ENCODE measurements at places on chromosomes 5 and 9.

- DNase-seq, result no peak
Observed at GRCh38 chr9:137582286-137582860, 3.6 kb upstream of the DPH7 start.

DNA sequence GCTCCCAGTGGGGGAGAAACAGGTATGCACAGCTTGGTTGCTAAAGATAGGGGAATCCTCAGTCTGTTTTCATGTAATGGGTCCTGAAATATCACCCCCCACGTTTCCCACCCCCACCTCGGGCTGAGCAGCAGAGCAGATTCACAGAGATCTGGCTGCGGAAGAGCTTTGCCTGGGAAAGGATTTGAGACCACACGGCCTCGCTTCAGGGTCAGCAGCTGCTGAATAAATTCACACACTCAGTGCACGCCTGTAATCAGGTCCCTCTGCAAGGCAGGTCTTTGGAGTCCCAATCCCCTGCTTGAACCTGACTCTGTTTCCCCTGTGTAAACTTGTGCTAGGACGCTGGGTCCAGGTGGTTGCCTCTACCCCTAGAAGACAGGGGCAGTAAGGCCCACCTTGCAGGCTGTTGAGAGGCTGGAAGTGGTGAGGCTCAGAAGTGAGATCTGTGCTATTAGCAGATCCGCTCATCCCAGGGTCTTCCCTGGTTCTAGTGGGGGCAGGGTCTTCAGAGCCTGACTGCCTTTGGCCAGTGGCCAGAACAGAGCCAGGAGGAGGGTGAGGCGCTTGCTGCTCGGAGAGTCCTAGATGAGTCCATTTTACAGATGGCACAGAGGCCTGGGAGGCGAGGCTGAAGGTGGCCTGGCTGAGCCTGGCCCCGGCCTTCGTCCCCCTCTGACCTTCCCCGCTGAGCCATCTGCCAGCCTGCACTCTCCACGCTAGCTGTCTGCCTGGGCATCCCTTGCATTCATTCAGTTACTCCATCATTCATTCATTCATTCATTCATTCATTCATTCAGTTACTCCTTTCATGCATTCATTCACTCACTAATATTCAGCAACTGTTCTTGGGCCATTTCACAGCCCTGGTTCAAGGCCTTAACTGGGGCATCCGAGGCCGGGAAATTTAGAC lies 16.7 kb upstream of the NEURL1B start:
- DNase-seq, result no peak

GRCh38 chr5:54480296-54480695 lies 24.8 kb downstream of the HSPB3 start:
- DNase-seq, result no peak

DNA sequence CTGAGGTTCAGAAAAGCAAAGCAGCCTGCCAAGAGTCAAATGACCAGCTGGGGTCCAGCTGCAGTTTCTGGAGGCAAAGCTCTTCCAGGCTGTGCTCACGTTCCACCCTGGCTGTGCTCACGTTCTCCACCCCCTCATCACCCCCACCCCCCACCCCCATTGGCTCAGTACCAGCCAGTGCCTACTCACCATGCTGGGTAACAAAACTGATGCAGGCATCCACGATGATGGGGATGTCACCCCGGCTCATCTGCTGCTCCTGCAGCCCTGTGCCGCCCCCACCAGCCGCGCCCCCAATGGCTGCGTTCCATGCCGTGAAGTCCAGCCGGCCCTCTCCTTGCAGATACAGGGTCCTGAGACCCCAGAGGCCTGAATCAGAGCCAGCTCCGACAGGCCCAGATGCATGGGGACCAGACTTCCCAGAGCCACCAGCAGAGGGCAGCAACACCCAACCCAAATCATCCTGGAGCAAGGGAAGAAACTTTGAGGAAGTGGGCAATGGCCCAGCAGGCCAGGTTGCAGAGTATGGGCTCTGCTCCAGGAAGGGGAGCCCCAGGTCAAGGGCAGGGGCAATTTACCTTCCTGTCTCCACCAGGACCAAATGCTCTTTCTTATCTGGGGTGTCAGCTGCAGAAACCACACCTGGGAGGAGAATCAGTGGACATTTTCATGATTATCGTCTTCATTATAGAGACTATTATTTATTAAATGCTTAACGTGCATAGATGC lies 13.7 kb upstream of the FCHSD1 start:
- DNase-seq, result no peak

DNA sequence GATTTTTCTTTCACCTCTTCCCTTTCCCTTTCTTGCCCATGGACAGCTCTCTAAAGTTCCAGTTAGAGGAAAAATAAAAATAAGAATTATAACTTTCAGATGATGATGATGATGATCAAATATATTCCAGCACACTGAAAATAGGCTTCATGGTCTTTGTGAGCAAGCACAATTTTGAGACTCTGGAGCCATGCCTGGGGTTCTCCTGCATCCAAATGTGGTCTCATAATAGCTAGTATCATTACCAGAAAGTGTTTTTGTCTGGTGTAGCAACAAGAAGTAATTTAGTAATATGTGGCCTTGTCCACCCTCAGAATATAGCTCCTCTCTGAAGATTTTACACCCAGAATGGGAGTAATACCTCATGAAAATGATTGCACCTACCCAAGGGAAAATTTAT lies 150.4 kb downstream of the SNCAIP start:
- DNase-seq, result no peak

- no peak for DNase-seq
Observed at GRCh38 chr5:93186076-93186682, 394.8 kb downstream of the NR2F1-AS1 start.

DNA sequence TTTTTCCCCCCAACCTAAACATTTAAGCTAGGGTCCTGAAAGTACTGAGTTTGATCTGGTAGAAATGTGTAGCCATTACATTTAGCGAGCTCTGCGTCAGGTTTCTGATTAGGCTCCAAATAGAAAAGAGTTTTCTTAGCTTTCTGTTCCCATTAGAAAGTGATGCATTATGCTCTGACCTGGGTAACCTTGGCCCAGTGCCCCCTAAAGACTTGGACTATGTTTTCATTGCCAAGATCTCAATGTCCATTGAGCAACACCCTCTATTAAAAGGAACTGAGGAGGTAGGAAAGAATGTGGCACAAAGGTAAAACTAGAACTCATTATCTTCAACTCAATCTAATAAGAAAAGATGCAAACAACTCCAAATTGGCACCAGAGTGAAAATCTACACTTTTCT lies 358.9 kb upstream of the PCSK5 start:
- DNase-seq, result no peak

DNA sequence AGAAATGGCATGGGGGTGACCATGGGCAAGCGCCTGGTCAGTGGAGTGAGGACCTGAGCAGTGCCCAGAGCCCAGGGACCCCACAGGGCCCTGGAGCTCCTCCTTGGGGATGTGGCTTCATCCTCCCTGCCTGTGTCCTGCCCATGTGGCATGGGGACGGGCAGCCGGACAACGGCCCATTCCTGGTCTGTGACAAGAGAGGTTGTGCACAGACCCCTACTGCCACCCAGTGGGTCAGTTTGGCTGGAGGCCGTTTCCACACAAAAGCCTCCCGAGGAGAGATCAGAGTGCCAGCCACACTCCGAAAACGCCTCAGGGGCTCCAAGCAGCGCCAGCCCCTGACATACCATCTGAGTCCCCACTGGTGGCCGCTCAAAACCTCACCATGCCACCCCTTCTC lies 19.8 kb downstream of the SLC6A18 start:
- no peak for DNase-seq

- no peak for DNase-seq
Observed at GRCh38 chr5:6875376-6875775, 162.1 kb downstream of the TENT4A start.

GRCh38 chr5:142844866-142845265 lies 74.7 kb downstream of the ARHGAP26 start:
- no peak for DNase-seq

GRCh38 chr5:157563373-157563928 lies 12.1 kb downstream of the ADAM19 start:
- DNase-seq, result no peak
